ENCODE measurements at places on chromosomes 4 and X. TPM values are rescaled to one million over a fixed set of nuclear protein-coding genes. Genes with fewer than 3 reads are reported as not detected.

- no peak for DNase-seq
Measured at GRCh38 chr4:159106636-159107035, 3.8 kb downstream of the RAPGEF2 start.

TAF1 gene
- 21.4 TPM for polyA plus RNA-seq

PDLIM5 gene
- 60.8 TPM for polyA plus RNA-seq

- DNase-seq, result no peak
Measured at GRCh38 chr4:146212781-146213180, 1.6 kb upstream of the REELD1 start.

DNA sequence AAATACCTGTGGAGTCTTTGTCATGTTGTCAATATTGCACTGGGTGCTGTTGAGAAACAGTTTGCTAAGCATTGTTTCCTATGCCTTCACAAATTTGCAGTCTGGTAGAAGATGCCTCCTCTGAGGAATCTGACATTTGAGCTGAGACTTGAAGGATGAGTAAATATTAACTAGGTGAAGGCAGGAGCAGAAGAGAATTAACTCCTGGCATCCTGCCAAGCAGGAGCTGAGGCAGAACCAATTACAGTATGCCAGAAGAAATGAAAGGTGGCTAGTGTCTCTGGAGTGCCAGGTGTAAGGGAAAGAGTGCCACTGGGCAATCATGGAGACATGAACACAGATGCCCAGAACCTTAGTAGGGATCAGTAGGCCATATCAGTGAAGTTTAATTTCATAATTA is 1778.2 kb upstream of the PCDH10 start:
- DNase-seq, result no peak

GRCh38 chr4:107709916-107710315 is 10.1 kb downstream of the PAPSS1 start:
- DNase-seq, result no peak

ARSJ gene
- polyA plus RNA-seq, result 5.5 TPM

GRCh38 chr4:6352031-6352692 is 82.5 kb downstream of the WFS1 start:
- no peak for DNase-seq

GRCh38 chrX:131059246-131059645 is 1.1 kb downstream of the ARHGAP36 start:
- no peak for DNase-seq

- no peak for DNase-seq
Measured at GRCh38 chr4:70895405-70895804, 6.8 kb upstream of the MOB1B start.

DNA sequence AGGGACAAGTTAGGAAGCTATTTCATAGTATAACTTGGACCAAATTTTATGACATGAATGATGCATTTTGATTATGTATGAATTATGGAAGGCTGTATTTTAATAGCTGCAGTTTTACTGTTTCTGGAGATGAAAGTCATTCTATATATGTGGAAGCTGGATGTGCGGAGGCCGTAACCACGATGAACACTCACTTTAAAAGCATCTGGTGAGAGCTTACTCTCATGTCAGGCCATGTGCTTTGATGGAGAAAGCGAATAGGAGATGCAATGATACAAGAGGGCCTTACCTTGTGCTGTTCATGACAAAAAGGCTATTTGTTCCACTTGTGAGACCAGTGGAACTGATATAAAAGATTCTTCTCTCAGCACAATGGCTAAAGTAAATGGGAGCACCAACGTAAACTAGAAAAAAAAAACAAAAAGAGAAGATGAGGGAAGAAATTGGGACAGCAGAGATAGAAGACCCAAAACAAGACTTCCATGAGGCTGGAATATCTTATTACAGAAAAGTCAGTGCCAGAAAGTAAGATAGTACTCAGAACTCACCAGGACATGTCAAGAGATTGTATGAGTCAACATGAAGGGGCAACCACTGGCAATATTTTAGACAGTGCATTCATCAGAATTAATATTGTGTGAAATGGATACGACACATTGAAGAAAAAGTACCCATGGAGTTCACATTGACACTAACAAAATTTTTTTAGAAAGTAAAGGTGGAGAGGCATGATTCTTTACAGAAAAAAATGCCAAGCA is 63.3 kb upstream of the GAB1 start:
- DNase-seq, result no peak

GRCh38 chrX:68203646-68204045 is 229.6 kb downstream of the OPHN1 start:
- DNase-seq, result no peak

TMEM31 gene
- not detected for polyA plus RNA-seq

Measured in urinary bladder (tissue), 4 donors.